ENCODE measurements at places on chromosomes 13 and 19. TPM values are rescaled to one million over a fixed set of nuclear protein-coding genes. Genes with fewer than 3 reads are reported as not detected.

Gene PCP2
- not detected for total RNA-seq

Gene MAB21L1
- 3.0 TPM for total RNA-seq

Gene ZNF493
- total RNA-seq, result 36.8 TPM

Gene SLC7A10
- total RNA-seq, result not detected

Gene SMAD9
- 4.2 TPM for total RNA-seq

Gene BAX
- 70.6 TPM for total RNA-seq

Gene LAIR1
- not detected for total RNA-seq

Gene SIGLEC6
- not detected for total RNA-seq

Gene KLK2
- total RNA-seq, result not detected

Gene MATK
- not detected for total RNA-seq

Gene TEKTIP1
- total RNA-seq, result not detected

Gene NEK5
- total RNA-seq, result 0.09 TPM

Gene PRTN3
- not detected for total RNA-seq

Gene KLF16
- total RNA-seq, result 2.5 TPM

Gene ZNF813
- total RNA-seq, result 5.3 TPM

Gene HIF3A
- total RNA-seq, result 1.3 TPM

Gene C1QTNF9B
- 0.95 TPM for total RNA-seq

Gene MOB3A
- 19.2 TPM for total RNA-seq

Measured in bronchial smooth muscle cell (primary cell).